Left lobe of liver (tissue), 2 donors: ENCODE measurements at places on chromosomes 5 and 9.

- no peak for DNase-seq
These were observed 16.3 kb upstream of the PRR16 start for GRCh38 chr5:120447706-120448239.

GRCh38 chr9:10173561-10173960, 439.2 kb downstream of the PTPRD start:
- no peak for DNase-seq

DNA sequence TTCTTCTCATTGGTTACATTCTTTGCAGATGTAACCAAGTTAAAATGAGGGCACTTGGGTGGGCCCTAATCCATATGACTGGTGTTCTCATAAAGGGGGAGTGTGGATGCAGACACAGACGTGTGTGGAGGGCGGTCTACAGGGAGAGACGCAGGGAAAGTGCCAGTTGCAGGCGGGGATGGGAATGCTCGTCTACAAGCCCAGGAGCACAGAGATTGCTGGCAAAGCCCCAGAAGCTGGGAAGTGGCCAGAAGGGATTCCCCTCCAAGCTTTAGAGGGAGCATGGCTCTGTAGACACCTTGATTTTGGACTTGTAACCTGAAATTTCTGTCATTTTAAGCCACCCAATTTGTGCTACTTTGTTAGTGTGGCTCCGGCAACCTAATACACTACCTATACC, 96.8 kb upstream of the CTSL start:
- no peak for DNase-seq

- no peak for DNase-seq
These were observed 937 bp downstream of the SVEP1 start for GRCh38 chr9:110578575-110579033.

- no peak for DNase-seq
These were observed 29.2 kb upstream of the ENHO start for GRCh38 chr9:34551751-34552605.

DNA sequence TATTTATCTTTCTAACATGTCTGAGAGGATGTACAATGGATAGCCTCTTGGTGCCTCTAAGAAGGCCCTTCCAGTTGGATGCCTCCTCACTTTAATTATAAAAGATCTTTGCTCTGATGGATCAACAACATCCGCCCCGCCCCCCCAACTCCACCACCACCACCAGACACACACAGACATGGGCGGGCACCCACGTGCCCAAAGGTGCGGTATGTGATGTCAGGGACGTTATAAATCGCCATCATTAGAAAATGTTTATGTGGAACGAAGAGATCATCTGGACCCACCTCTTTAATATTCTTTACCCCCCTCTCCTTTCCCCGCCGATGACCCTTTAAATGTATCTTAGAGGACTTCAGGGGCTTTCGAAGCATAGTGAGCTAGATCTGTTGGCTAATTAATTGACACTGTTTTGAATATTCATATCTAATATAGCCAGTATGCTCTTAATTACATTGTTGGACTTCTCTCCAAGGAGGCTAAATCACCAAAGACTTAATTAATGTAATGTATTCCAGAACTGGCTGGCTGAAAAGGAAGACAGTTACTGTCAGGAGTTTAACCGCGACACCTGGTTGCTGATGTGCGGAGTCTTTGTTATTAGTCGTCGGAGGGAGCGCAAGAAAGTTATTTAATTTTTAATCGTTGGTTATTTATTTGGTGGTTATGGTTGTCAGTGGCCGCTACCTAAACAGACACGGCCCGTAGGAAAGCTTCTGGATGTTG, 6.1 kb upstream of the FOXB2 start:
- no peak for DNase-seq

- DNase-seq, result no peak
These were observed 506.5 kb downstream of the DMAC1 start for GRCh38 chr9:7293091-7293490.

- no peak for DNase-seq
These were observed 42.9 kb upstream of the ALDOB start for GRCh38 chr9:101478444-101478843.

DNA sequence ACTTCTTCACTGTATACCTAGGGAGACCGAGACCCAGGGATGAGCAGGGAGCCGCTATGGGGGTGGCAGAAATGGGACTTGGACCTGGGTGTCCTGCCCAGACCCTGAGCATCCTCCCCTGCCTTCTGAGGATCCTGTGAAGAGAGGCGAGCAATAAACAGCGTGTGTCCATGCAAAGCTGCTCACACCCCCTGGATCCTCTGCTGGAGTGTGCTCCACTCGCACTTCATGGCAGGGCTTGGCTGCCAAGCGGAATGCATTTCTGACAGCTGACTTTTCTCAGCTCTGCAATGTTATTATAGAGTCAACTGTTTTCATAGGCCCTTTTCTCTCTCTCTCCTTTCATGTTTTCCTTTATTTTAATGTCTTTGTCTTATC, 31.0 kb upstream of the ALDH1B1 start:
- DNase-seq, result no peak
